ENCODE measurements at places on chromosomes 7 and 10.

GRCh38 chr7:69819333-69819705 lies 221.0 kb downstream of the AUTS2 start:
- no peak for DNase-seq

DNA sequence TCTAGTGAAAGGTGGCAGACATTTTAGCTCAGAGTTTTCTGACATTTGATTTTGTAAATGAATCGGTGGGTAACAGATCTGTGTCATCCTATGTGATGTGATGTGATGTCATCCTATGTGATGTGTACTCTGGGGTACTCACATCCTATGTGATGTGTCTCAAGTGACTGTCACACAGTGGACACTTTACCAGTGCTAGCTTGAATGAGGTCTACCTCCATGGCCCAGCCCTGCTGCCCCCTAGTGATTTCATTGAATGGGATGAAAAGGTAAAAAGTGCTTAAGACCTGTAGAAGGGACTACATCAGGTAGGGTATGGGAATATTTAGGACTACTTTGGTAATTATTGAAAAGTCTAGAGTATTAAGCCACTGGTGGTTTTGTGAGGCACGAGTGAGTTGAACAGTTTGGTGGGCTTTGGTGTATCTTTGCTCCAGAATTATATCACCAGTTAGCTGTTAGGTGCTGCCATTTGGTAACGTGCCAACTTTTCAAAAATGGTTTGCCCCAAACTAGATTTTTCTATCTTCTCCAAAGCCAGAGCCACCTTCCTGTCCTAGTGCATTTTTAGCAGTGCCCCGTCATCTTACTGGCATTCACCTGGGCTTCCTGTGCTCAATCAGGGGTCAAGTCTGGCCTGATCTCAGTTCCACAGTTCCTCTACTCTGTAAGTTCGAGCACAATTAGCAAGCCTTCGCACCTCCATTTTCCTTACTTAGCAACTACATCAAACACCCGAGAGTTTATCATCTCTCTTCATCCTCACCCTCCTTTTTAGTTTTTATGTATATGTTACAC lies 9.7 kb downstream of the EIF4H start:
- DNase-seq: no peak

GRCh38 chr10:82801289-82801688 lies 926.3 kb downstream of the NRG3 start:
- DNase-seq: no peak

GRCh38 chr10:128110339-128110738 lies 15.9 kb downstream of the MKI67 start:
- DNase-seq: no peak

DNA sequence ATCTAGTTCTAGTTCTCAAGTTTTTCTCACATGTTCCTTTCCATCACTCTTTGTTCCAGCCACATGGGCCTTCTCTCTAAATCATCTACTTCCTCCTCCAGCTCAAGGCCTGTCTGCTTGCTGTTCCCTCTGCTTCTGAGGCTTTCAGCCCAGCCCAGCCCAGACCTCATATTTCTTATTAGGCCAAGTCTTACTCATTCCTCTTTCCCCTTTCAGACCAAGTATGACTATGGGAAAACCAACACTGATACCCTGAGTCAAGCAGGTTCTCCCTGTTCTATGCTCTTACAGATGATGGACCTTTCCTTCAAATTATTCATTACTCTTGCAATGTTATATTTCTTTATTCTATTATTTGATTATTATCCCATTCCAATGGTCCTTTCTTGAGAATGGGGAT lies 80.3 kb upstream of the SEM1 start:
- no peak for DNase-seq

DNA sequence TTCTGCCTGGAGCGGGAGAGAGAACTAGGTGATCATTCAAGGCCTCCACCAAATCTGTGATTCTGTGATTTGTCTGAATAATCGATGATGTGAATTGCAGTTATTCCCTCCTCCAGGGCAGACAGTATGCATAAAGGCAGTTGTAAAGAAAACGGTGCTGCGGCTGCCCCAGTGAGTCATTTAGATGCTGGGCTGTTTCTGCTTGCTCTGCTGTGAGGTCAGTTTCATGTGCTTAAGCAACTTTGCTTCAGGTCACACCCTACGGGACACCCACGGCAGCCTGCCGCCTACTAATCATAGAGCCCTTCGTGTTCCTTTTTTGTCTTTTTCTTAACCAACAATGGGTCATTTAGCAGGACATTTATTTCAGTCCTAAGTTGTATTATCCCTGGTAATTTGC lies 158.1 kb upstream of the PITRM1 start:
- no peak for DNase-seq

DNA sequence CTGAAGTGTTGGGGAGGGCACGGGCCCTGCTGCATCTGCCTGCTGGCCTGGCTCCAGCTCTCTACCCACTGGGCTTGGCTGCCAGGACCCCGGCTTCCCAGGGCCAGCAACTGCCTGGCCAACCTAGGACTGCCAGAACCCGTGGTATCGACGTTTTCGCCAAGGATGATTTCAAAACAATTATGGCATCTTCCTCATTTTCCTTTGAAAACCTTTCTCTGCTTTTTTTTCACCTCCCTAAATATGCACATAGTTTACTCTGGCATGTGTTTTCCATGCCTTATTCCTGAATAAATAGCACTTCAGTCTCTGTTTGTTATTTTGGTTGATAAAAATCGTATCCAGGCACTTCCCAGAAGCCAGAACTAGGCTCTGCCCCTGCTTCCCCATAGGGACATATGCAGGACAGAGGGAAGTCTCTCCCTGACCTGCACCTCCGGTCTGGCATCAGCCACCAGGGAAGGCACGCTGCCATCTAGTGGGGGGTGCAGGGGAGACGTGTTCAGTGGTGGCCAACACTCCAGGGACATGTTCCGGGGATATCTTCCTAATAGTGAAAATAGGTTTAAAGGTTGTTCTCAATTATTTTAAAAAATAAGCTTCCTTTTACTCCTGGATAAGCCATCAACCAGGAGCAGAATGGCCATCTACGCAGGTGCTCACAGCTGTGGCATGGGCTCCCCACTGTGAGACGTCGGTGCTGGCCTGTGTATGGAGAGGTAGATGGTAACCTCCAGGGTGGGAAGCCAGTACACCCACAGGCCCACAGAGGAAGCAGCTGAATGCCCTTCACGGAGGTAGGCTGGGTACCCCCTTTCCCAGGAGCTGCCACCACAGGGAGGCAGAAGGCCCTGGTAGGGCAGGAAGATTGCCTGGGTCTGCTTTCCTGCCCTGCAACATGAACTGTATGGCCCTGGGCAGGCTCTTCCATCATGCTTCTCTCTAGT lies 30.7 kb upstream of the ANTXRL start:
- DNase-seq: peak; percentile 93

- DNase-seq: no peak
These were observed 23.3 kb downstream of the PRTFDC1 start for GRCh38 chr10:24929056-24929544.

- no peak for DNase-seq
These were observed 27.0 kb upstream of the HIBADH start for GRCh38 chr7:27689591-27690164.

DNA sequence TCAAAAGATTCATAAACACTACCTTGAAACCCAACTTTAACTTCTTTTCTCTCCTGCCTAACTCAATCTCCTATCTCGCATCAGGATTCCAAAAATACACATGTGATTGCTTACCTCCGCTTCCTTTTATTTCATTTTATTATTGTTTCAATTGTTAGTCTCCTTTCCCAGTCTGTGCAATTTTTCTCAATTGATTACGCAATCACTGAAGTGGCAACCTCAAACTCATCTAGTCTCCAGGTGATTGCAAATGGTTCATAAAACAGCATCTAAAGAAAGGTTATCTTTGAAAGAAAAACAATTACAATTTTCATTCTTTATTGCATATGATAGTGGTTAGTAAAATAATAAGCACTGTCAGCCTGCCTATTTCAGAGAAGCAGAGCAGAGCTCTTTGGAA lies 45.6 kb downstream of the CHRM2 start:
- DNase-seq: no peak

GRCh38 chr7:16881844-16882243 lies at the start of gene AGR3:
TSS of gene AGR3 (minus strand) at chr7:16881983. CDS start at chr7:16878618, 3,365 bp downstream.
- no peak for DNase-seq

DNA sequence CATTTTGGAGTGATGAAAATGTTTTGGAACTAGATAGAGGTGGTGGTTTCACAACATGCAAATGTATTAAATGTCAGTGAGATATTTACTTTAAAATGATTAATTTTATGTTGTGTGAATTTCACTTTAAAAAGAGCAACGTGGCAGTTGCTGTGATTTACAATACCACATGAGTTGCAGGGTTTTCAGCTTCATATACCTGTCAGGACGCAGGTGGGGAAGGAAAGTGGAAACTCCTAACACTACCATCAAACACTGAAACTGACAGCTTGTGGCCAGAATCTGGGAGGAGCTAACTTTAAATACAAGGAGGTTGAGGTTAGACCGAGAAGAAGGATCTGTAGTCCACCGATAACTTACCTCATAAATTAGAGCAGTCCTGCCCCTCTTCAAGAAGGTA lies 168.9 kb upstream of the TMEM72 start:
- DNase-seq: no peak

- no peak for DNase-seq
These were observed 96.4 kb upstream of the CACNA2D1 start for GRCh38 chr7:82539969-82540368.

DNA sequence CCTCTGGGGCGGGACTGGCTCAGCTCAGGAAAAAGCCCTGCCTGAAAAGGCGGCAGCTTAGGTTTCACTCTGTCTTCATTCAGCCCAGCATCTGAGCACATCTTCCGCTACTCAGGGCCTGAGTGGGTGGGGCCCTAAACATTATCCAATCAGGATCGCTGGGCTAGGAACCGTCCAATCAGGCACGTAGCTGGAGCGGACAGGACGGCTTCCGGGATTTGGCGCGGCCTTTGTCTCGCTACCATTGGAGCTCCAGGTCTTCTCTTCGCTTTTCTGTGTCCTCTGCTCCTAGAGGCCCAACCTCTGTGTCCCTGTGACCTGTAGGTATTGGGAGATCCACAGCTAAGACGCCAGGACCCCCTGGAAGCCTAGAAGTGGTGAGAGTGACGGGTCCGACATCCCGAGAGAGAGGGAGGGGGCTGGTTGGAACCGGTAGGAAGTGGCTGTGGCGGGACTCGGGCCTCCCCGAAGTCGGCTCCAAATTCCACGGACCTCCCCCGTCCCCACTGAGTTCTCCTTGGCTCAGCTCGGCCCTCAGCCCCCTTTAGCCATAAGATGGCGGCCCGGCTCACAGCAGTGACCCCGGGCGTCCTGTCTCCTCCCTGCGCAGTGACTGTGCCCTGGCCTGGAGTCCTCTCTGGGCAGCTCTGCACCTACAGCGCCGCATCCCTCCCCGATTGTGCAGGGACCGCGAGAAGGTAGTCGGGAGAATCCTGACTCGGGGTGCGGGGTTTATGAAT lies 99.1 kb downstream of the ZNF680 start:
- DNase-seq: no peak

- DNase-seq: no peak
These were observed 545.9 kb downstream of the SUGCT start for GRCh38 chr7:40680657-40681056.

DNA sequence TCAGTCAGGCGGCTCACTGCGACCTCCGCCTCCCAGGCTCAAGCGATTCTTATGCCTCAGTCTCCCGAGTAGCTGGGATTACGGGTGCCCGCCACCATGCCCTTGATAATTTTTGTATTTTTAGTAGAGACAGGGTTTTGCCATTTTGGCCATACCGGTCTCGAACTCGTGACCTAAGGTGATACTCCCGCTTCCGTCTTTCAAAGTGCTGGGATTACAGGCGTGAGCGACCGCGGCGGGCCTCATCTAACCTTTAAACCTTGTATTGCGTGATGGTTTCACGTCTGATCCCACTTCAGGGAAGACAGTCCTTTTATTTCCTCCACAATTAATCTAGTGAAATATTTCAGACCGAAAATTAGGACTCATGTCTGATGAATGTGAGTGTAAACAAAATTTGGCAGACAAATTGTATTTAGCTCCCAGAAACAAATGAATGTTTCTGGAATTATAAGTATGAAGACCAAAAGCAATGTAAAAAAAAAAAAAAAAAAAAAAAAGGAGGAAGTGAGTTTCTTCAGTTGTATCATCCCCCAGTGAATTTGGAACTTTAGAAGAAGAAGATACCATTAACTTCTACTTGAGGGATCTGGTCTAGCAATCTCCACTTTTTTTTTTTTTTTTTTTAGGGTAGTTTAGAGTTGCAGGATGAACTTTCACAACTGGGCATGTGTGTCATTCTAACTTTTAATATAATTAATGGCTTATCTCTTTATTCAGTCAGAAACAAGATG lies 1.6 kb downstream of the NUP42 start:
- no peak for DNase-seq

DNA sequence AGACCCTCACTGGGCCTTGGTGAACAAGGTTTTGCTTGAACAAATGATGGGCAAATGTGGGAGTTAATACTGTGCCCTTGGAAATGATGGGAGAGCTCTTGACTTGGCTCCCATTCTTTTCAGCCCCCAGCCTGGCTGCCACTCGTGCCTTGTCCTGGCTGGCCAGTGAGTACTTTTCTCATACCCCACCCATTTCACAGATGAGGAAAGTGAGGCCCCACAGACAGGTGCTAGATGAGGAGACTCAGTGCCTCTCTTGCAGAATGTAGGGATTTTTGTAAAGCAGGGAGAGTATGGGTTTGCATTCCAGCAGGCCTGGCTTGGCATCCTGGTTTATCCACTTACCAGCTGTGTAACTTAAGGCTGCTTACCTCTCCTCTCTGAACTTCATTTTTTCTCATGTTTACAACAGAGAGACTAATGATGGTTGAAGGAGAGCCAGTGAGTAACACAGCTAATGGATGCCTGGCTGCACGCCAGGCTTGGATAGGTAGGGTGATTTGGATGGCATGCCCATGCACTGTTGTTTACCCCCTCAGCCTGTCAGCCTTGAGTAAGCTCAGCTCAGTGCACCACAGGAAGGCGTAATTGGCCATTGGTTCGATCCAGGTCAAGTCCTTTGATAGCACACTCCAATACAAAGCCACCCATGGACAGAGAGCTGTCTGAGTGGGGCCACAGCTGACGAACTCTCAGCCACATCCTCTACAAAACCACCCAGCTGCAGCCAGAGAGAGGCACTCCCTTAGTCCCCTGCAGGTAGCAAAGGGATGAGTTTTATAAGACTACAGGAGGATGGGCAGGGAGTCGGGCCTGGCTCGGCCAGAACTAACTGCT lies 436.8 kb downstream of the RPS24 start:
- peak; percentile 74 for DNase-seq
